ENCODE measurements at places on chromosomes 2 and 18.

DNA sequence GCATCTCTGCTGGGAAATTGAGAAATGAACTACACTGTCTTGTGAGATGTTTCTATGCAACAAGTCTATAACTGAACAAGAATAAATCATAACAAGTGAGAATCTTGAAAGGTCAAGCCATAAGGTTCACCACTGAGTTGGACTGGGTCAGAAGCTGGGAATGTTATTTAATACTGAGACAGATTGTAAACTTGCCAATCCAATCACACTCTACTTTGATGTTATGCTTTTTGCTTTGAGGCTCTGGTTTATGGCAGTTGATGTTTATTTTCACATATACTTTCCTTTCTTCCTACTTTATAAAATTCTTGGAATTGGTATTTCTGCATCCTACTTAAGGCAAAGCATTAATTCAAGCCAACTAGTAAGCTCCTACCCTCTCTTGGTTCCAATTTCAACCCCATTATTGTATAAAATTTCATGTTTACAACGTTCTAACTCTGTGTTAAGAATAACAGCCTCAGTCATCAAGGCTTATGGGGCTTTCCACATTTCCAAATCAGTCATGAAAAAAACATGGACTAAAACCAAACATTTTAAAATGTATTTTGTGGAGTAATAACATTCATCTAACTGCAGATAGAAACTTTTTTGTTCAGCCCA, 533.4 kb downstream of the NYAP2 start:
- DNase-seq, result no peak

GRCh38 chr2:27431395-27431794, 3.0 kb downstream of the NRBP1 start:
- DNase-seq, result peak; percentile 46

- peak; percentile 51 for DNase-seq
These were observed 1.1 kb downstream of the HK2 start for GRCh38 chr2:74834792-74835755.

DNA sequence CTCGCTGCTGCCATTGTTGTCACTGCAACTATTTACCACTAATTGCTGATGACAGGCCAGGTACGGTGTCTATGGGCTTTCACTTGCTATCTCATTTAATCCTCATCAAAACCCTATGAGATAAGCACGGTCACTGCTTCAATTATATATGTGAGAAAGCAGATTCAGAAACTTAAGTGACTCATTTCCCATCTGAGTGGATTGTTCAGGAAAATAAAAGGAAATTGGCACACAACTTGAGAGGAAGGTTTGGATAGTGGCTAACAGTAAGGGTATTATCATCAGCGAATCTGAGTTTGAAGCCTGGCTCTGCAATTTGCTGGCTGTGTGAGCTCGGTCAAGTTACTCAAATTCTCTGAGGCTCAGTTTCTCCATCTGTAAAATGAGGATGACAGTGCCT, 196.0 kb downstream of the KCNS3 start:
- DNase-seq, result peak; percentile 33

DNA sequence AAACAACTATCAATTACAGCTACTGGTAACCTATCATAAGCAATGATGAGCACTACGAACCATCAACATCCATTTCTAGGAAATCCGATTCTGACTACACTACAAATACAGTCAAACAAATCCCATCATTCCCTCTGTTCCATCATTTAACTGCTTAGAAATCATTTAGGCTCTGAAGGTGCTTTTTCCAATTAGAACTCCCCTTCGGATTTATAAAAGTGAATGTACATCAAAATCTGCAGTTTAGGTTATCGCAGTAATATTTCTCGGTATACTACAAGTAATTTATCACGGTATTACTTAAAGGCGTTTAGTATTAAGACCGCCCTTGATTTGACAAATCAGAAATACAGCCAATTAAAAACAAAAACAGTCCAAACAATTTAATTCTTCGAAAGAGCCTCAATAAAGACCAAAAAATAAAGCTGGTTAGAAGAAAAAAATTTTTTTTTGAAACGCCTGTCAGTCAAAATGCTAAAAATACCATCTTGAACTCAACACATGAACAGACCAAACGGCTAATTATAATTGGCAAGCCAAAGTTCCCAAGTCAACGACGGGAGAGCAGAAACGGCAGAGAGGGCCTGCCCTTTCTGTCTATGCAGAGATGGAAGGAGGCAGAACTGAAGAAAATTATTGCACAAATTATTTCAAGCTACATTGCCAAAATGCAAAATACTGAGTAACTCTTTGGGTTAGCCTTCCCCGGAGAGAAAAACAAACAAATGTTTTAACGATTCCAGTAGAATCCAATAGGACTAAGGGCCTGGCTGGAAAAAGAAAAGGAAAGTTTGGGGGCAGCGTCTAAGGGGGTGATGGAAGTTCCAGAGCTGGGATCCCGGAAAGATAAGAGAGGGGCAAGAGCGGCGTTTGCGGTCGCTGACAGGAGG, 1.2 kb downstream of the VPS54 start:
- DNase-seq, result peak; percentile 40

GRCh38 chr18:67511840-67512239, 4.7 kb downstream of the DSEL start:
- DNase-seq, result no peak

DNA sequence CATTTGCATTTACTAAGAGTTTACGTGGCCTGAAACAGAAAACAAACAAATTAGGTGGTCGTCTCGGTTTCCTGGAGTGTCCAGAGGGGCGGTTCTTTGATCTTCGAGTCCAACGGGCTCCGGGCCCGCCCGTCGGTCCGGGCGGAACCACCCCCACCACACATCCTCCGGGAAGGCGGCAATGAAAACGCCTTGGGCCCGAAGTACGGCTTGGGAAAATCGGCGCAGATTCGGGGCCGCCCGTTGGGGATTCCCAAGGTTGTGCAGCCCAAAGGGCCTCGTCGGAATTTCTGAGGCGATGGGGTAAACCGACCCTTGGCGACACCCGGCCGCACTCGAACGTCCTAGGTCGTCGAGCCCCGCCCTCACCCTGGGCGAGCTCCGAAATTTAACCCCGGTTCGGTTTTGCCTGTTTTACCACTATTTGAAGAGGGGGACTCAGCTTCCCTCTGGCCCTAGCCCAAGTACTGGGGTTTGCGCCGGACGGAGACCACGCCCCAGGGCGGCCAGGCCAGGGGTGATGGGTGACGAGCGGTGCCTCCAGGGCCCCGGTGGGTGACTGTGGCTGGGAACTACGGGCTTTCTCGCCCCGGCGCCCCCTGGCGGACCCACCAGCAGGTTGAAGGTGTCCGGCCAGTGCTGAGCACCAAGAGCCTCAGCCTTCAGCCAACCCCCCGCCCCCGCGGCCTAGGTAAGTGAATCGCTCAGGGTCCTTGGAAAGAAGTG, 1.9 kb upstream of the CFAP53 start:
- DNase-seq, result peak; percentile 52

GRCh38 chr2:235078182-235078581, 126.4 kb downstream of the SH3BP4 start:
- no peak for DNase-seq

GRCh38 chr18:48133671-48134251, 203.3 kb upstream of the SMAD2 start:
- DNase-seq, result no peak

- peak; percentile 34 for DNase-seq
These were observed 28.8 kb upstream of the DDX18 start for GRCh38 chr2:117785740-117786139.

GRCh38 chr18:79556829-79557585, 122.6 kb upstream of the CTDP1 start:
- DNase-seq, result no peak

DNA sequence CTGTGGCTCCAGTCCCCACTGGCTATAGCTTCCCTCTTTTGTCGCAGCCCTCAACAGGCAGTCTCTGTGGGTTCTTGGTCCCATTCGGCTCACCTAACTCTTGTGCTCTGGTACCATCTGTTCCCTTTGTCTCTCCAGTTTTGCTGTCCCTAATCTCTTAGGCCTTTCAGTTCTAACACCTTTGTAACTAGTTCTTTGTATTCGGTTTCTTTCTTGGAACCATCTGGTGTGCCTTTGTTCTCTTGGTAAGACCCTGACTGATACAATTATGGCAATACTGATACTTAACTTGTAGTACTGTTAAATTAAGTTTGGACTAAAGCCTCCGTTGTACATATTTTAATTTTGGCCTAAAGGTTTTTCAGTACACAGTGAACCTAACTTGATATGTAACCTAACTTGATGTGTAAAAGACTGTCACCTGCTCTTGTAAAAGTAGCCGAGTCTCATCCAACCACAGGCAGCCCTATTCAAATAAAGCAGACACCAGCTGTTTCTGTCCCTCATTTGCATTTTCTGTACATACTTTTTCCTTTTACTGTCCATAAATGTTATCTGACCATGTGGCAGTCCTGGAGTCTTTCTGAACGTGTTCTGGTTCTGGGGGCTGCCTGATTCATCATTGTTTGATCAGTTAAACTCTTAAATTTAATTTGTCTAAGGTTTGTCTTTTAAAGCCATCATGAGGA, 4.8 kb upstream of the MRPL44 start:
- no peak for DNase-seq

GRCh38 chr2:50951437-50951836, 80.5 kb downstream of the NRXN1 start:
- peak; percentile 66 for DNase-seq

DNA sequence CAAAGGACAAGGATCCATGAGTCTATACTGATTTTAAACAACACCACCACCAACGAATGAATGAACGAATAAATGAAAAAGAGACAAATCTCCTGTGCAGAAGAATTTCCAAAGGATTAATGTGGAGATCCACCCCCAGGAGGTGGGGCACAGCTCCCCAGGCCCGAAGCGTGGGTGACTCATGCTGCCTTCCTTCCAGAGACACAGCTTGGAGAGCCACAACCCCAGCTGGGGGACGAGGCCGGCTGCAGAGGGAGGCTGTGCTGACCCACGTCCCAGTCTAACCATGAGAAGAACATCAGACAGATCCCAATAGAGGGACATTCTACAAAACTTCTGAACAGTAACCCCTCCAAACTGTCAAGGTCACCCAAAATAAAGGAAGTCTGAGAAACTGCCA, 557.3 kb upstream of the SALL3 start:
- DNase-seq, result no peak

DNA sequence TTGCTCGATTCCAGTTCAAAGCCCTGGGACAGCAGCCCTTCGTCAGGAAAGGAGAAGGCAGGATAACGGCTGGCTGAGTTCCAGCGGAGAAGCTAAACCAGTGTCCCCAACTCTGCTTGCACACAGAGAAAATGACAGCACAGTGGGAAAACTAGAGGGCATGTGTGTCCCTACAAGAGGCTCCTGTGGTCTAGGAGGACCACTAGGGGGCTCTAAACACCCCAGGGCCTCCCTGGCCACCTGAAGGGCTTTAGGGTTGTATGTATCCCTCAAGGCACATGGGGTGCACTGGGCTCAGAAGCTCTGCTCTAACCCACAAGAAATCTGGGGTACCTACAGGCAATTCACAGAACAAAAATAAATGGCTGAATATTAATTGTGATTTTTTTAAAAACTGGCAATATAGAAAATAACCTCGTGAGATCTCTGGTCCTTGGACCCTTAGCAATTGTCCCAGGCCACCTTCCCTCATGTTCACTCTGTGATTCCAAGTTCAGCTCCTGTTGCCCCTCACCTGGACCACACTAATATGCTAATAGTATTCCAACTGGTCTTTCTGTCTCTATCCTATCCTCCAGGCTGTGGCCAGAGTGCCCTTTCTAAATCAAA, 17.5 kb downstream of the STAT1 start:
- peak; percentile 42 for DNase-seq

DNA sequence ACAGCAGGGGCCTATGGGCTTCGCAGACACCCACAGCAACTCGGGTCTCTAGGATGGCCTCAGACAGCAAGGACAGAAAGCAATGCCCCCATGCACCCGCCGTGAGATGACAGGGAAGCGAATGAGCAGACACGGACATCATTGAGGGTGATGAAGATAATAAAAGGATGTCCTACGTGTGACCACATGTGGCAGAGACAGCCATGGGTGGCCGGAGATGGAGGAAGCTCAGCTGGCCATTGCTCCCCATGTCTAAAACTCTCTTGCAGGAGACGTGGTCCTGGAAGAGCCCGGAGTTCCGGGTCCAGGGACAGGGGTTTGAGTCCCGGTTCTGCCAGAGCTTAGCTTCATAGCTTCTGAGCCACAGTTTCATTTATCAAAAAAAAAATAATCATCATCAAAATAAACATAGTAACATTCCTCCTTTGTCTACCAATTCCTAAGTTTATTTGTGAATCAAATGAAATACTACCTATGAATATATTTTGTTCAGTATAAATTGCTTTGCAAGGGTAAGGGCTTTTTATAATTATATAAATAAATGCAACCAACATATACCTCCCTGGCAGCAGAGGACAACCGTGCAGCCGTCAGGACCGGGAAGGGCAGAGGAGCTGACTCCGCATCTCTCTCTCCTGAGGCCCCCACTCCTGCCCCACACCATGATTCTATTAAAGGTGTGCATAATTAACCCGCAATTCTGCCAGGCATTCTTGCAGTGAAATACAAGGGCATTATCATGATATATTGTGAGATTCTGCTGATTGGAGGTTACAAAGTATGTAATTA, 401.4 kb upstream of the MYT1L start:
- DNase-seq, result no peak

- peak; percentile 85 for DNase-seq
These were observed 167.7 kb downstream of the PLCL1 start for GRCh38 chr2:197972061-197972460.

DNA sequence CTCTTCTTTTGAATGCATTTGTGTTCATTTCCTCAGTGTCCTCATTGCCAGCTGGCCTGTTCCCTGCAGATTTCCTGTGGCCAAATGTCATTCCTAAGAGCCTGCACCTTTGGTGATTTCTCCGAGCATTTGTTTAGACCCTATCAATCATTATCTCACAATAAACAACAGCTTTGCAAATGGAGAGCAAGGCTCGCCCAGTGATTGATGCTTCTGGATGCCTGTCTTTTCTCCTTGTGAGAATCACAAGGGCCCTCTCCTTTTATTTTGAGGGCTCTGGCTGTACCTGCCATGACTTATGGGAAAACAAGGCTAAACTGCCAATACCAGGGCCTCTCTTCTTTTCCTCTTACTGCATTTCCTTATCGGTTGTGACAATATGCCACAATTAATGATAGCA, 1454.4 kb upstream of the CELF4 start:
- DNase-seq, result no peak

DNA sequence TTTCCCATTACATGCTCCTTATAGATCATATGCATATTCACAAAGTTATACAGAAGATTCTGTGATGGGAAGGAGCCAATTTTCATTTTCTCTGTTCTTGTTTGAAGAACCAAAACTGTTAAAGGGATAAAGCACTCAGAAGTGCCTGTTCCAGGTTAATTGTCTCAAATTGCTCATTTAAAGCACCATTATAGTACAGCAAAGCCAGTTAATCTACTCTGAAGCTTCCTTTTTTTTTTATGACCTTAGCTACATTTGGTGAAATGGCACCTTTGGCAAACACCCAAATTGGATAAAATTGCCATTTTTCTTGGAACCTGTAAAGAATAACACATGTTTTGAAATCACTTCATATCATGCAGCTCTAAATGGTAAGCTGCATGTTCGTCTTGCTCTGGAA, 1092.3 kb downstream of the BCL11A start:
- no peak for DNase-seq

- no peak for DNase-seq
These were observed 34.7 kb upstream of the NDUFV2 start for GRCh38 chr18:9067823-9068222.

GRCh38 chr2:67499989-67500388, 102.9 kb downstream of the ETAA1 start:
- no peak for DNase-seq

GRCh38 chr2:239285071-239285931, 115.5 kb downstream of the HDAC4 start:
- DNase-seq, result peak; percentile 29

GRCh38 chr2:151716721-151717120, 17.6 kb downstream of the NEB start:
- DNase-seq, result peak; percentile 42
